ENCODE measurements at places on chromosomes 3 and 15. TPM values are rescaled to one million over a fixed set of nuclear protein-coding genes. Genes with fewer than 3 reads are reported as not detected.

DNA sequence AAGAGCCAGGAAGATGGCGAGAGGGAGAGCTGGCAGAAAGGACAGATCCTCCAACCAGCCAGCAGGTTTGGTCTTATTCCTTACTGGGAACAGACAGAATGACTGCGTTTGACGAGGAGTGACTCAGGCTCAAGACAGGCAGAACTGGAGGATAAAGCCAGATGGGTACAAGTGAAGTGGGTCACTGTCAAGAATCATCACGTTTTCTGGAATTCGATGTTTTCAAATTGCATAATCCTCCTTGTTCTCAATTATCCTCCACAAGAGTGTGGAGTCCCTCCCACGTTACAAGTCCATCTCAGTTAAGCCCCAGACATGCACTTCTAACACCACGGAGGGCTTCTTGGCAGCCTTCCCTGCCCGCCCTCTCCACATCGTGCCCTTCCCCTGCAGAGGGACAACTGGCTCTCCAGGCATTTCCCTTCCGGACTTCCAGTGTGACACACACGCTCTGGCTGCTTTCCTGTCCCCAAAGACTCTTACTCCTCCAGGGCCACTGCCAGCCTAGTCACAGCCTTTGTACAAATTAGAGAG lies 183.1 kb downstream of the CHST2 start:
- DNase-seq: peak; percentile 34

Gene GUCA1C
- polyA plus RNA-seq: 0.41 TPM

GRCh38 chr3:152828075-152828840 lies 6.7 kb upstream of the P2RY1 start:
- DNase-seq: no peak

GRCh38 chr3:52851348-52851747 lies 16.5 kb upstream of the MUSTN1 start:
- DNase-seq: no peak

- no peak for DNase-seq
Observed at GRCh38 chr15:89494941-89495637, 1.3 kb downstream of the RHCG start.

GRCh38 chr3:128794067-128794768 lies 68.2 kb downstream of the RAB7A start:
- no peak for DNase-seq

- no peak for DNase-seq
Observed at GRCh38 chr15:40793216-40793989, 13.5 kb upstream of the ZFYVE19 start.

DNA sequence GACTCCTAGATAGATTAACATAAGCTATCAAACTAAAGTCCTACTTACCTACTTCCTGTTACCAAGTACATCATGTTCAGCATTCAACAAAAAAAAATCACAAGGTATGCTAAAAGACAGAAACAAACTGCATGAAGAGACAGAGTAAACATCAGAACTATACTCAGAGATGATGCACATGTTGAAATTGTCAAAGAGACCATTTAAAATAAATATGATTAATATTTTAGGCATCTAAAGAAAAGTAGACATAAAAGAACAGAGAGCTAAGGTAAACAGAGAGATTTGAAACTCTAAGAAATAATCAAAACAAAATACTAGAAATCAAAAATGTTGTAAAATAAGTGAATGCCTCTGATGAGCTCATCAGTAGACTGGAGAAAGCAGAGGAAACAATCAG lies 224.8 kb upstream of the STAC start:
- DNase-seq: no peak
